ENCODE measurements at places on chromosomes 6 and 20.
A peak's percentile ranks its signal among the peaks of the same experiment; 100 is the strongest.

- DNase-seq = no peak
Measured at GRCh38 chr6:119986934-119987549, 637.5 kb upstream of the MAN1A1 start.

DNA sequence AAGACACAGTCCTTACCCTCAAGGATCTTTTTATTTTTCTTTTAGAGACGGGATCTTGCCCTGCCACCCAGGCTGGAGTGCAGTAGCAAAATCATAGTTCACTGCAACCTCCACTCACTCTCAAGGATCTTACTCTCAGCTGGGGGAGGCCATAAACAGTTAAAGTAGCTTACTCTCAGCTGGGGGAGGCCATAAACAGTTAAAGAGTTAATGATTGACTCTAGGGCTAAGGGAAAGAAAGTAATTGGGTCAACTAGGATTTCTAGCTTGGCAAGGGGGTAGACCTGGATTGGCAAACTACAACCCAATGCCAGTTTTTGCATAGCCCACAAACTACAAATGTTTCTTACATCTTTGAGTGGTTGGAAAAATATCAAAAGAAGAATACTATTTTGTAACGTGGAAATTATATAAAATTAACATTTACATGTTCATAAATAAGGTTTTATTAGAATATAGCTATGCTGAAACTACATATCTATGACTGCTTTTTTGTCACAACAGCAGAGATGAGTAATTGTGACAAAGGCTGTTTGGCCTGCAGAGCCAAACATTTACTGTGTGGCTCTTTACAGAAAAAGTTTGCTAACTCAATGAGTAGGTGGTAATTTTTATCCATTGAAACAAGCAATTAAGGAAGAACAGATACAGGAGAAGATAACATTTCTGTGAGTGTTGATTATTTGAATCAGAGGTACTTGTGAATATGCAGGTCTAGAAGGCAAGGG, 46.4 kb downstream of the PTPRA start:
- no peak for DNase-seq

DNA sequence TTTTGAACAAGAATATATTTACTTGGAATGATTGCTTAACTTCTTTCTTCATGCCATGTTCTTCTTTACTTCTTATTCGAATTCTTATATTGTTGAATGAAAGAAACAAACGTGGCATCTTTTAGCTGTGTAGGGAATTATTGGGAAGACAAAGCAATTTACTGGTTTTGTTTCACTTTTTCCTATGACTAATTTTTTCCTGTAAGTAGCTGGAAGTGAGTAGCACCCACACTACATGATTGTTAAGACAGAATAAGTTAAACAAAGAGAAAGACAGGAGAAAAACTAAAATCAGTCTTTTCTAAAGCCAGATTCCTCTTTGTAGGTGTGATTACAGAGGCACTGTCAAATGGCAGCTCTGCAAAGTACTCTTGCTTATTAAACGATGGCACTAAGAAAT, 593.4 kb downstream of the EYS start:
- no peak for DNase-seq

DNA sequence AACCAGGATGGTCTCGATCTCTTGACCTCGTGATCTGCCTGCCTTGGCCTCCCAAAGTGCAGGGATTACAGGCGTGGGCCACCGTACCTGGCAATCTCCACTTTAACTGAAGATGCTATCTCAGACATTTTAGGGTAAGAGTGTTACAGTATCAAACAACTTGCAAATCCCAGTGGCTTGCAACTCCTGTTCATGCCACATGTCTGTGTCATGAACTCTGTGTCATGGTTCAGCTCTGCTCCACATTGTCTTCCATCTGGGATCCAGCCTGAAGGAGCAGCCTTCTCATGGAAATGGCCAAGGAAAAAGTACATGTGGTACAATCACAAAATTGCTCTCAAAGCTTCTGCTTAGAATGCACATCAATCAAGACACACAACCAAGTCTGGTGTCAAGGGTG, 114.9 kb downstream of the MAP3K5 start:
- DNase-seq = no peak

- no peak for DNase-seq
Measured at GRCh38 chr20:38115205-38115604, 49.9 kb downstream of the TGM2 start.

- DNase-seq = no peak
Measured at GRCh38 chr20:3733119-3733995, 872 bp downstream of the HSPA12B start.

DNA sequence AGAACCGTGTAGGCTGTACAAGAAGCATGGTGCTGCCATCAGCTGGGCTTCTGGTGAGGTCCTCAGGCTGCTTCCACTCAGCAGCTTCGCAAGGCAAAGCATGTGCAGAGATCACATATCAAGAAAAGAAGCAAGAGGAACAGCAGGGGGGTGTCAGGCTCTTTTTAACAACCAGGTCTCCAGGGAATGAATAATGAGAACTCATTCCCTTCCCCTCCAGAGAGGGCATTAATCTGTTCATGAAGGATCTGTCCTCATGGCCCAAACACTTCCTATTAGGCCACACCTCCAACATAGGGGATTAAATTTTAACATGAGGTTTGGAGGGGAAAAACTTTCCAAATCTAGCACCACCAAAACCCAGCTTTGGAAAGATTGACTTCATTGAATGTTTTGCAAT, 20.0 kb downstream of the GINM1 start:
- DNase-seq = no peak

DNA sequence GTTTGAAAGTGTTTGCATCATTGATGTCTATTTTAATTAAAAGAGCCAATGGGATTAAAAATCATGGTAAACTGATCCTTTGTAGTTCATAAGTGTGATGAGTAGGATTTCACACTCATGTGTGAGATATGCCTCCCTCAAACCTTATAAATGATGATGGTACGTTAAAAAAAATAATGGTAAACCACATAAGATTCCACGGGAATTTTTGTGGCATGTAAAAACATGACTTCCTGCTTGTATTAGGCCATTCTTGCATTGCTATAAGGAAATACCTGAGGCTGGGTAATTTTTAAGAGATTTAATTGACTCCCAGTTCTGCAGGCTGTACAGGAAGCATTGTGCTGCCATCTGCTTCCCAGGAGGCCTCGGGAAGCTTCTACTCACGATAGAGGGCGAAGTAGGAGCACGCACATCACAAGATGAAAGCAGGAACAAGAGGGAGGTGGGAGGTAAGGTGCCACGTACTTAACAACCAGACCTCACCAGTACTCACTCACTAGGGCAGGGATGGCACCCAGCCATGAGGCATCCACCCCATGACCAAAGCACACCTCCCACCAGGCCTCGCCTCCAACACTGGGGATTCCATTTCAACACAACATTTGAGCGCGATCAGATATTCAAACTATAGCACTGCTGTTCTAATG, 187.6 kb upstream of the QKI start:
- no peak for DNase-seq

DNA sequence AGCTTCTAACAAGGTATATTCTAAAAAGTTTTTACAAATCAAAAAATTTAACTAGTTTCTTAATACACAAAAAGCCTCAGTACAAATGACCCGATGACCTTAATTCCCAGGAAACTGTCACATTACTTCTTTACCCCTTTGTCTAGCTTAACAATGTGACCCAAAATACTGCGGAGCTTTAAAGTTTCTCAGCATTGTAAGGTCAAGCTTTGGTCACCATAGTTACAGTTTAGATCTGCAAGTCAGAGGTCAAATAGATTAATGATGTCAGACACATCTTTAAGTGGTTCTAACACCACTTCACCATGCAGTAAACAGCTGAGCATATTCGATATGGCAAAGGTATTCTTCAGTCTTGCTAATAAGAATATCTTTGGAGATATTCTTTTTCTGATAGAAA, 36.8 kb upstream of the FLRT3 start:
- DNase-seq = no peak

DNA sequence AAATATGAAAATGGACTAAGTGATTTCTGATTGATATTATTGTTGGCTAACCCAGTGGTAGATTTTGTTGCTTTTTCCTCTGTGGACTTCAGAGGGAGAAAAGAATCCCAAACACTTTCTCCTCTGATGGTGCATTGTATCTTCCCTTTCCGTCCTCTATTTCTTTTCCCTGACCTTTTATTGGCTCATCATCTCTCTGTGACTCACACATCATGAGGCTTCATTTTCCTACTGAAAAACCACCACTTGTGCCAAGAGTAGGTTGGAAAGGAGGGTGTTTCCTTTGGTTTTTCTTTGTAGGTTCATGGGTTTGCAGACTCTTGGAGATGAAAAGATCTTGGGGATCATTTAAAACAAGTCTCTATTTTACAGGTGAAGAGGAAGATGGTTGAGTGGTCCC, 311.7 kb upstream of the JAG1 start:
- no peak for DNase-seq

DNA sequence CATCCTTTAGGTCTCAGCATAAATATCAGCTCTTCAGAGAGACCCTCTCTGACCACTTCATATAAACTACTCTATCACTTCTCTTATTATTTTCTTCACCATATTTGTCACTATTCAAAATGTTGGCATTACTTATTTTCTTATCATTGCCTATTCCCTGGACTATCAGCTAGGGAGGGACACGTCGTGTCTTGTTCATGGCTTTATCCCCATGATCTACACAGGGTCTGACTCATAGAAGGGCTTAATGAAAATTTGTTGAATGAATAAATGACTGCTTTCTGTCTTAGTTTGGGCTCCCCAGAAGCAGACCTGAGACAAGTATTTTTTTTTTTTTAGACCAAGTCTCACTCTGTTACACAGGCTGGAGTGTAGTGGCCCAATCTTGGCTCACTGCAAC, 3.0 kb upstream of the CDK5RAP1 start:
- no peak for DNase-seq

DNA sequence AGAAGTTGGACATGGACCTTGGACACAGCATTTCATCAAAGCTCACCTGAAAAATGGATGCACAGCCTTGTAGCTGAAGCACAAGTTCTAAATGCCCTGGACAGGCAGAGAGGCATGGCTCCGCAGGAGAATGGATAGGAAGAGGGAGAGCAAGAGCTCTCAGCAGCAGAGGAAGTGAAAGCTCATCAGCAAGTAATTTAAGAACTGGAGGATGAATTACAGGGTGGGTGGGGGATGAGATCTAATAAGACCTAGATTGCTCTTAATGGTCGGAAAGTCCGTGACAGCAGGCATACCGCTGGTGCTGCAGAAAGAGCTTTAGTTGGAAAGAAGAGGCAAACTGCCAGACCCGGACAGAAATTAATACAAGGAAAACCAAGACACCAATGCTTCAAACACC, 37.3 kb upstream of the SAYSD1 start:
- no peak for DNase-seq

DNA sequence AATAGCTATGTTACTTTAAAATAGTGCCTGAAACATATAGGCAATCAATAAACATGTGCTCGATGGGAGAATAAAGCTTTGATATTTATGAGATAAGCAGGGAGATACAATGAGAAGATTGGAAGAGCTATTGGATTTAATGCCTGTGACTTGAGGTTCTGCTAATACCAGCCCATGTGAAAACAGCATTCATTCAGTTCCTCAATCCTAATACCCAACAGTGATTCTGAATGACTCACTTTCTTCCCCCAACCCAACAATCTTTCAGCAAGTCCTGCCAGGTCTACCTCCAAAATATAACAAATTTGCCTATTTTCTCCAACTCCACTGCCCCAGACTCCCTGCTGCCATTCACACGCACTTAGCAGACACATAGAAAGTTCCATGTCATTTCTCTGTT, 26.6 kb upstream of the KLHL31 start:
- DNase-seq = no peak

- DNase-seq = no peak
Measured at GRCh38 chr6:123515715-123516114, 121.0 kb downstream of the TRDN start.

DNA sequence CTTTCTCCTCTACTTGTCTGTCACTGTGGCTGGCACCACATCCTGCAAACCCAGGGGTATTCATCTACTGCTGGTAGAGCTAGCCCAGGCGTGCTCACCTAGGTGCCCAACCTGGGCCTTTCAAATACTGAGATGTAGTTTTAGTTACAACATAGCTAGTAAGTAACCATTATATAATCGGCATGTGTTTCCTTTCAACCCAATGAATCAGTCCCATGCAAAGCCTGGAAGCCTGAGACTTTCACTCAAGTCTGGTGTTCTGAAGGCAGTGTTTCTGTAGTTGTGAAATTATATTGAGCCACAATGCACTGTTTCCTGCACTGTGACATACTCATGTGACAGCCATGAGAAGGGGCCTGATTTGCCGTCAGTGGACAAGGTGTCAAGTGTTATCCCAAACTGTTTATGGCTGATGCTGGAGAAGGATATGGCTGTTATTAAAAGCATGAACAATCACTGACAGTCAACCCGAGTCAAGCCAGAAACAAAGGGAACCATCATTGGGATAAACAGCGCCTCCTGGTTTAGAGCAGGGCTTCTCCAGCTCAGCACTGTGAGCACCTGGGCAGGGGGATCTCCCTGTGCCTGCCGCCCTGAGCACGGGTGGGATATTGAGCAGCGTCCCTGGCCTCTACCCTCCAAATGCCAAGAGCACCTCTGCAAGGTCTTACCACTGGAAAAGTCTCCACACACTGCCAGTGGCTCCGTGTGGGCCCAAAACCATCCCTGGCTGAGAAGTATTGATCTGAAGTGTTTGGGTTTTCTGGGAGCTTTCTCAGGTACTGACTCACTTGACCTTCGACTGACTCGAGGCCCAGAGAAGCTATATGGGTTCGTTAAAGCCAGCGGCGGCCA, 1.6 kb downstream of the PSMA7 start:
- DNase-seq = no peak

GRCh38 chr20:3706774-3707507, 5.5 kb downstream of the SIGLEC1 start:
- DNase-seq = no peak

GRCh38 chr20:4812216-4812615, 90.5 kb downstream of the PRND start:
- DNase-seq = no peak

DNA sequence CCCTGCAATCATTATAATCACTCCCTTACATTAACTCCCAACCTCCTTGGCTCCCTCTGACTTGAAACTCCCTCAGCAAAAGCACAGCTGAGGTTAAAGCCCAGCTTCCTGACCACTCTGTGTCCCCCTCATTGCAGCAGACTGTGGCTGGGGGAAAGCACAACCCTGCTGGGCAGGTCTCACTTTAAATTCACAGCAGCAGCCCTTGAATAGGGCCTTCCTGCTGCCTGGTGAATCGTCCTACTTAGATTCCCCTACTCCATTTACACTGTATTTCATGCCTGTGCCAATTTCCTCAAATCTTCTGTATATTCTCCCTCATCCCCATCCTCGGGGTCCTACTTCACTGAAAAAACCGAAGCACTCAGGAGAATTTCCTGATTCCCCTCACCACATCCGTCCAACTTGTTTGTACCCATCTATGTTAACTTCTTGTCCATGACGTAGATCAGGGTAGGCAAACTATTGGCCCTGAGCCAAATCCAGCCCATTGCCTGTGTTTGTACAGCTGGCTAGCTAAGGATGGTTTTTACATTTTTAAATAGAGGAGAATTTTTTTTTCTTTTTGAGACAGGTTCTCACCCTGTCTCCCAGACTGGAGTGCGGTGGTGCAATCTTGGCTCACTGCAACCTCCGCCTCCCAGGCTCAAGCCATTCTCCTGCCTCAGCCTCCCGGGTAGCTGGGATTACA, 31.5 kb upstream of the GCM1 start:
- peak; percentile 77 for DNase-seq
